ENCODE measurements at places on chromosomes 5 and 9. TPM values are rescaled to one million over a fixed set of nuclear protein-coding genes. Genes with fewer than 3 reads are reported as not detected.
A peak's percentile ranks its signal among the peaks of the same experiment; 100 is the strongest.

- no peak overlapping the region for H3K27ac ChIP-seq
- no peak overlapping the region for H3K4me3 ChIP-seq
These were observed 10.9 kb downstream of the SHOC1 start for GRCh38 chr9:111783857-111784256.

- no peaks in the 10 kb centered on the region for H3K27me3 ChIP-seq
- H3K4me1 ChIP-seq = peaks cover 25% of the 10 kb centered on the region
- H3K36me3 ChIP-seq = peaks cover 41% of the 10 kb centered on the region
These were observed 928 bp downstream of the RPL7A start for GRCh38 chr9:133348718-133349573.

DNA sequence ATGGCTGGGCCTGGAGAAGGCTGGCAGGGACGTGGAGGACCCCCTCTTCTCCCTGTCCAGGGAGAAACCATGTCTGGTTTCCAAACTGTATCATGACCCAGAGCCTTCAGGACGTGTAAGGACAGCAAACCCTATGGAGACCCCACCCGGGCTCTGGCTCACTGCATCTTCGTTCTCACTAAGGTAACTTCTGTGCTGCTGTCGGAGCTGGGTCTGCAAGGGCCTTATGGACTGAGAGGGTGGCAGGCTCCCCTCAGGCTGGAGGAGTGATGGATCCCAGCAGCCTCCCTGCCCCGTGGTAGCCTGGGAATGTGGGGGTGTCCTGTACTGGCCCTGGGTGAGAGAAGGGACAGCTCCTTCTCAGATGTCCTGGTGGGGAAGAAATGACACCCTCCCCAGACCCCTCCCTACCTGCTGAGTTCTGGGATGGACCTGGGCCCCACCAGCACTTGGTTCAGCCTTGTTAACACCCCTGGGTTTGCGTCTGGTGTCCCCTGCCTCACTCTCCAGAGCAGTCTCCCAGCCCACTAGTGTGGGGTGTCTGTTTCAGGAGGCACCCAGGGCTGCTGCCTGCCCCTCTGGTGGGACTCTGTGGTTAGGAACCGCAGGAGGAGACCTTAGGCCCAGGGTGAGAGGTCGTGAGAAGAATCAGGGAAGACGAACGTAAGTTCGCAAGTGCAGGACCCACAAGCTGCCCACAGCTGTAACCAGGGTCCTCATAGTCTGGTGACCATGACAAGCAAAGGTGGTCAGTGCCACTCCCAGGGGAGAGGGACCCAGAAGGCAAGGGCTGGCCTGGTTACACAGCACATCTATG is 6.6 kb downstream of the SPATA31E1 start:
- no peaks in the 10 kb centered on the region for H3K27me3 ChIP-seq
- no peaks in the 10 kb centered on the region for H3K4me1 ChIP-seq
- no peak overlapping the region for H3K27ac ChIP-seq
- H3K4me3 ChIP-seq = no peak overlapping the region

GRCh38 chr5:23742701-23743100 is 235.3 kb downstream of the PRDM9 start:
- no peaks in the 10 kb centered on the region for H3K4me1 ChIP-seq
- H3K4me3 ChIP-seq = no peak overlapping the region
- DNase-seq = no peak

SPATA31E1 gene
- total RNA-seq = not detected

MGAT1 gene
- 186 TPM for total RNA-seq

- DNase-seq = peak; percentile 95
- H3K27ac ChIP-seq = peak overlapping the region; percentile 71
- no peaks in the 10 kb centered on the region for H3K36me3 ChIP-seq
These were observed 65.4 kb upstream of the GARNL3 start for GRCh38 chr9:127199001-127199791.

GRCh38 chr9:111645806-111646205 is 14.7 kb downstream of the DNAJC25 start:
- no peak overlapping the region for H3K27ac ChIP-seq
- no peak for DNase-seq
- H3K4me1 ChIP-seq = no peaks in the 10 kb centered on the region
- peaks cover 24% of the 10 kb centered on the region for H3K36me3 ChIP-seq
- H3K4me3 ChIP-seq = no peak overlapping the region
- no peaks in the 10 kb centered on the region for H3K27me3 ChIP-seq

NUTM2F gene
- total RNA-seq = not detected

TXNDC8 gene
- not detected for total RNA-seq

GRCh38 chr5:115214541-115214940 is 44.8 kb upstream of the TRIM36 start:
- no peaks in the 10 kb centered on the region for H3K4me1 ChIP-seq
- no peaks in the 10 kb centered on the region for H3K27me3 ChIP-seq
- no peak for DNase-seq
- H3K27ac ChIP-seq = no peak overlapping the region
- H3K4me3 ChIP-seq = no peak overlapping the region
- H3K36me3 ChIP-seq = peaks cover 6% of the 10 kb centered on the region

- peaks cover 6% of the 10 kb centered on the region for H3K27me3 ChIP-seq
- no peak for DNase-seq
- no peaks in the 10 kb centered on the region for H3K36me3 ChIP-seq
- no peak overlapping the region for H3K27ac ChIP-seq
These were observed 27.0 kb upstream of the C7 start for GRCh38 chr5:40882291-40882690.

GRCh38 chr5:159301466-159301865 is 28.8 kb downstream of the IL12B start:
- H3K4me3 ChIP-seq = no peak overlapping the region
- H3K4me1 ChIP-seq = no peaks in the 10 kb centered on the region
- no peak for DNase-seq
- H3K27ac ChIP-seq = no peak overlapping the region

DNA sequence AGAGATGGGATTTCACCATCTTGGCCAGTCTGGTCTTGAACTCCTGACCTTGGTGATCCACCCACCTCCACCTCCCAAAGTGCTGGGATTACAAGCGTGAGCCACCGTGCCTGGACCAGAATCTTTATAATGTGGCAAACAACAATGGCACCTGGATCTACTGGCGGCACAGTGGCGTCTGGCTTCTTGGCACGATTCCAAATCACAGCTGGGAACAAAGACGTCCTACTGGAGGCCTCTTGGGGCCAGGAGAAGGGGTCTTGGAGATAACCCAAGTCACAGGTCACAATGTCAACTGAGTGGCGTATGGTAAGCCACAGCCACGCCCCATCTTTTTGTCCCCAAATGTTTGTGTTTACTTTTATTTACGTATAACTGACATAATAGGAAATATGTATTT is 77.8 kb upstream of the RAPGEF1 start:
- H3K27ac ChIP-seq = no peak overlapping the region
- DNase-seq = no peak
- no peaks in the 10 kb centered on the region for H3K36me3 ChIP-seq
- H3K27me3 ChIP-seq = peaks cover 47% of the 10 kb centered on the region
- H3K4me1 ChIP-seq = no peaks in the 10 kb centered on the region

TRIM14 gene
- 13.7 TPM for total RNA-seq

- H3K27ac ChIP-seq = no peak overlapping the region
- peaks cover 16% of the 10 kb centered on the region for H3K4me1 ChIP-seq
- H3K36me3 ChIP-seq = no peaks in the 10 kb centered on the region
- H3K4me3 ChIP-seq = no peak overlapping the region
These were observed 133.6 kb downstream of the ATG10 start for GRCh38 chr5:82105457-82105856.

CTXN3 gene
- total RNA-seq = not detected

- H3K4me3 ChIP-seq = no peak overlapping the region
- no peaks in the 10 kb centered on the region for H3K36me3 ChIP-seq
- H3K27ac ChIP-seq = no peak overlapping the region
- no peak for DNase-seq
- H3K27me3 ChIP-seq = no peaks in the 10 kb centered on the region
These were observed 465.2 kb upstream of the RGMB start for GRCh38 chr5:98308231-98308630.

PTGR1 gene
- 18.5 TPM for total RNA-seq

EIF4E1B gene
- total RNA-seq = not detected

DNA sequence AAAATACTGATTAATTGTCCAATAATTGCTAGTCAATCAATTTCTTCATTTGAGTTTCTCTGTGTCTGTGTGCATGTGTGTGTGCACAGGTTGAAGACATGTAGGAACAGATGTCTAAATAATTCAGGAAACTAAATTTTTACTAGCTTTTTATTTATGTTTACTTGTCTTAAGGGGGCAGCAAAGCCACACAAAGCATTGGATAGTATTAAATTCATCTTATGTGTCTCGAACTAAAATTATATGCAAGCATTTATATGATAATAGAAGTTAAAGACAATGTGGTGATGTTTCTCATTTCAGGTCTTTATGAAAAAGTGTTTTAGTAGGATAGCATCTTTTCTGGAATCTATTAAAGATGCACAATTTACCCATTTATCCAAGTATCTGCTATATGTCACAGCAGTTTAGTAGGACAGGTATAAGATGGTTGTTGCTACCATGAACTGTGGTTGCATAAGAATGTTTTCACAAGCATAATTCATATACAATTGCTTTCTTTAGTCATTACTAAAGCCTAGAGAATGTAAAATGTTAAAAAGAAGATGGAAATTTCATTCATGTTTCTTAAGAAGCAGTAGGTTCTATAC is 784.6 kb upstream of the NUDT12 start:
- no peak for DNase-seq
- no peaks in the 10 kb centered on the region for H3K36me3 ChIP-seq
- H3K27ac ChIP-seq = no peak overlapping the region

DNA sequence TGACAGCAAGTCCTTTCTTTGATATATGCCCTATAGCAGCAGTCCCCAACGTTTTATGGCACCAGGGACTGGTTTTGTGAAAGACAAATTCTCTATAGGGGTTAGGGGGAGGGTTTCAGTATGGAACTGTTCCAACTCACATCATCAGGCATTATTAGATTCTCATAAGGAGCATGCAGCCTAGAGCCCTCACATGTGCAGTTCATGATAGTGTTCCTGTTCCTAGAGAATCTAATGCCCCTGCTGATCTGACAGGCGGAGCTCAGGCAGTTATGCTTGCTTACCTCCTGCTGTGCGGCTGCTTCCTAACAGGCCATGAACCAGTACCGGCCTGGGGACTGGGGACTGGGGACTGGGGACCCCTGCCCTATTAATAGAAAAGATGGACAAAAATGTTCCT is 2.7 kb upstream of the RAPGEF6 start:
- no peaks in the 10 kb centered on the region for H3K36me3 ChIP-seq
- H3K4me3 ChIP-seq = no peak overlapping the region
- H3K27ac ChIP-seq = no peak overlapping the region
- no peaks in the 10 kb centered on the region for H3K27me3 ChIP-seq
- peaks cover 20% of the 10 kb centered on the region for H3K4me1 ChIP-seq

SLC36A2 gene
- total RNA-seq = not detected

IFNA21 gene
- total RNA-seq = not detected

GRCh38 chr9:128109050-128109709 is 18.3 kb downstream of the PTGES2 start:
- peak overlapping the region; percentile 25 for H3K27ac ChIP-seq
- H3K36me3 ChIP-seq = peaks cover 57% of the 10 kb centered on the region
- H3K4me1 ChIP-seq = peaks cover 12% of the 10 kb centered on the region
- no peaks in the 10 kb centered on the region for H3K27me3 ChIP-seq
- H3K4me3 ChIP-seq = no peak overlapping the region

GRCh38 chr5:137666461-137666850 is 69.4 kb downstream of the KLHL3 start:
- H3K4me1 ChIP-seq = peaks cover 12% of the 10 kb centered on the region
- no peaks in the 10 kb centered on the region for H3K36me3 ChIP-seq

DNA sequence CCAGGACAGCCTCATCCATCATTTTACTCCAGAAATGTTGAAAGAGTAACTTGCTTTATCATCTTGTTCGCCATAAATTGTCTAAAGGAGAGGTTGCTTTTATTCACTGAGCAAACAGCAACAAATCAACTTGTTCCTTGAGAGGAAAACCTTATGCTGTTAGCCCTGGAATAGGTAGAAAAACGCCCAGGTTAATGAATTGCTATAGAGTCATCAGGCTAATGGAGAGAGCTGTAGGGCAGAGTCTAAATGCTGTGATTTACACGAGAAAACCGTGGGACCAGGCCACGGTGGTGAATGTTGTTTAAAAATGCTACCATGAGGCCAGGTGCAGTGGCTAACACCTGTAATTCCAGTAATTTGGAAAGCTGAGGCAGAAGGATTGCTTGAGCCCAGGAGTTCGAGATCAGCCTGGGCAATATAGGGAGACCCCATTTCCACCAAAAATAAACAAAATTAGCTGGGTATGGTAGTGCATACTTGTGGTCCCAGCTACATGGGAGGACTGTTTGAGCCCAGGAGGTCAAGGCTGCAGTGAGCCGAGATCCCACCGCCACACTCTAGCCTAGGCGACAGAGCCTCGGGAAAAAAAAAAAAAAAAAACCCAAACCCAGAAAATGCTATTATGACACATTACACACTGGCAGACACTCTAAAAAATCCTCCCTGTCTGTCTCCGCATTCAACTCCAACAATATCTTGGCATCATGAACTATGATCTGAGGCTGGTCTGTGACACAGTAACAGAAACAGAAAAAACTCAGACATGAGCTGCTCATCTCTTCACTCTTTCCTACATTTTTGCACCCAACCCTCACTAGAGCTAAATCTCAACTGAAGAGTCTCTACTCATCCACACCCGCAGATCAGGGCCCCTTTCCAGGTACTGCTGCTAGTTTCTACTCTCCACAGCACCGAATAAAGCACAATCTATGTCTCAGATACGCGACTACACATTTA is 118.6 kb upstream of the RETREG1 start:
- DNase-seq = no peak
- H3K36me3 ChIP-seq = no peaks in the 10 kb centered on the region
- H3K27ac ChIP-seq = no peak overlapping the region
- H3K4me3 ChIP-seq = no peak overlapping the region

CD72 gene
- 2.2 TPM for total RNA-seq

PCDHGB5 gene
- 8.7 TPM for total RNA-seq

NDUFAF2 gene
- 42.8 TPM for total RNA-seq

- H3K4me3 ChIP-seq = peak overlapping the region; percentile 15
- H3K36me3 ChIP-seq = peaks cover 60% of the 10 kb centered on the region
- no peaks in the 10 kb centered on the region for H3K4me1 ChIP-seq
These were observed 40.0 kb downstream of the CPLANE1 start for GRCh38 chr5:37208883-37209797.

All from esophagus muscularis mucosa (tissue), 4 donors.